CD4-positive, CD25-positive, alpha-beta regulatory T cell (primary cell): ENCODE measurements at places on chromosomes 7 and 10. TPM values are rescaled to one million over a fixed set of nuclear protein-coding genes. Genes with fewer than 3 reads are reported as not detected.
A peak's percentile ranks its signal among the peaks of the same experiment; 100 is the strongest.

GRCh38 chr7:45150199-45150598, 7.4 kb upstream of the RAMP3 start:
- no peak for DNase-seq

- DNase-seq: no peak
Measured at GRCh38 chr7:93921186-93921585, 349 bp upstream of the GNG11 start.

- no peak for DNase-seq
Measured at GRCh38 chr10:21334891-21335696, 190.4 kb downstream of the SKIDA1 start.

- DNase-seq: no peak
Measured at GRCh38 chr10:45526309-45526905, 146.2 kb downstream of the ZFAND4 start.

GRCh38 chr7:97819161-97819560, 53.0 kb downstream of the ASNS start:
- no peak for DNase-seq

DNA sequence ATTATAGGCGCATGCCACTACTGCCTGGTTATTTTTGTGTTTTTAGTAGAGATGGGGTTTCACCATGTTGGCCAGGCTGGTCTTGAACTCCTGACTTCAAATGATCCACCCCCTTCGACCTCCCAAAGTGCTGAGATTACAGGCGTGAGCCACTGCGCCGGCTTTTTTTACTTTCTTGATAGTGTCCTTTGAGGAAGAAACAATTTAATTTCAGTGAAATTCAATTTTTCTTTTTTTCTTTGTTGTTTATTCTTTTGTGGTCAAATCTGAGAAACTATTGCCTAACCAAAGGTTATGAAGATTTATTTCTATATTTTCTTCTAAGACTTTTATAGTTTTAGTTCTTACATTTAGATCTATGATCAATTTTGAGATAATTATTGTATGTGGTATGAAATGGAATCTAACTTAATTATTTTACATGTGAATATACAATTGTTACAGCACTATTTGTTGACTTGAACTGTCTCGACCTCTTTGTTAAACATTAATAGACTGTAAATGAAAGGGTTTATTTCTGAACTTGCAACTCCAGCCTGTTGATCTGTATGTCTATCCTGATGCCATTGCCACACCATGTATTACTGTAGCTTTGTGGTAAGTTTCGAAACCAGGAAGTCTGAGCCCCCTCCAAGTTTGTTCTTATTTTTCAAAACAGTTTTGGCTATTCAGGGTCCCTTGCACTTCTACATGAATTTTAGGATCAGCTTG, 19.8 kb upstream of the RASSF4 start:
- DNase-seq: no peak

- DNase-seq: no peak
Measured at GRCh38 chr10:112374724-112375541, 1.0 kb downstream of the ACSL5 start.

DNA sequence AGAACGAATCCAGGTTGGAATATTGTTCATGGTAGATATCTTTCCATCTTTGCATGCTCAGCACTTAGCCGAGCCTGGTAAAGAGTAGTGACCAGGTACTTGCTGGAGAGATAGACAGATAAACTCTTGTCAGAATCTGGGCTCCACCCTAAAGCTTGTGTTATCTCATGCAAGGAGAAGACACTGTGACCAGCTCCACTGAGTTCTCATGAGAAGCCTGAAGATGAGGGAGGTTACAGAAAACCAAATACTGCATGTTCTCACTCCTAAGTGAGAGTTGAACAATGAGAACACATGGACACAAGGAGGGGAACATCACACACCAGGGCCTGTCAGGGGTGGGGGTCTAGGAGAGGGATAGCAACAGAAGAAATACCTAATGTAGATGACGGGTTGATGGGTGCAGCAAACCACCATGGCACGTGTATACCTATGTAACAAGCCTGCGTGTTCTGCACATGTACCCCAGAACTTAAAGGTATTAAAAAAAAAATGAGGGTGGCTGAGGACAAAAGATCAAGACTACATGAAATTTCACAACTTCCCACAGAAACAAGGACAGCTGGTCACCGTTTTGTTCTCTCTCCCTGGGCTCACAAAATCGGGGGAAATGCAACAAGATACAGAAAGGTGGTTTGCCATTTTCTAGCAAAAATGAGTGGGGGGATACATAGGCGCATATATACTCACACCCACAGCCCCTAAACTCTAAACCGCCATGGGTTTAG, 17.4 kb downstream of the DLG5 start:
- no peak for DNase-seq

DNA sequence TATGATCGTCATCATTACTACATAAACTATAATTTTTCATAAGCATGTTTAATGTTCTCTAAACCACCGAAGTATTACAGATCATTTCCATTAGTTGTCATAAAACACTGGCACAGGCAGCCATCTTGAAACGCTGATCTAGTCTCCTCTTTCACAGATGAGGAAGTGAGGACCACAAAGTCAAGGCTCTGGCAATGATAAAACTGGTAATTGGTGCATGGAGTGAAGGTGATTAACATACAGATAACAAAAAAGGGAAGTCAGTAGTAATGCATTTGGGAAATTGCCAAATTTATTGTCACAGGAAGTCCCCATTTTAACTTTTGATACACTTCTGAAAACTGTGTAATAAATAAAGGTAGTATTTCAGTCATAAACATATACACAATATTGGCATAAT, 49.3 kb downstream of the FBXL13 start:
- DNase-seq: no peak

GRM3 gene
- polyA plus RNA-seq: not detected

DNA sequence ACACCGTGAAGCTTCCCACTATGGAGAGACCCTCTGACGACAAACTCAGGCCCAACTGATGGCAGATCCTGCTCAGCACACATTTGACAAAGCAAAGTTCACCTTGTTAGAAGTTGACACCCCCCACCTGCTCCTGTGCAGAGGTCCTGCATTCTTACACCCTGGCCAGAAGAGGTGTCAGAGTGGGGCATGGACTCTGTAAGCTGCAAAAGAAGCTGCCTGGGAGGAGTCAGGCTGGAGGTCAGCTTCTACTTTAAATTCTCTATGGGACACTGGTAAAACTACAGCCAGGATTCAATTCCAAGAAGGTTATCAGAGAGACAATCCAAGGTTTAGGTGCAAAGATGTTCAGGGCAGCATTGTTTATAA, 20.0 kb upstream of the TNS3 start:
- DNase-seq: no peak

DNA sequence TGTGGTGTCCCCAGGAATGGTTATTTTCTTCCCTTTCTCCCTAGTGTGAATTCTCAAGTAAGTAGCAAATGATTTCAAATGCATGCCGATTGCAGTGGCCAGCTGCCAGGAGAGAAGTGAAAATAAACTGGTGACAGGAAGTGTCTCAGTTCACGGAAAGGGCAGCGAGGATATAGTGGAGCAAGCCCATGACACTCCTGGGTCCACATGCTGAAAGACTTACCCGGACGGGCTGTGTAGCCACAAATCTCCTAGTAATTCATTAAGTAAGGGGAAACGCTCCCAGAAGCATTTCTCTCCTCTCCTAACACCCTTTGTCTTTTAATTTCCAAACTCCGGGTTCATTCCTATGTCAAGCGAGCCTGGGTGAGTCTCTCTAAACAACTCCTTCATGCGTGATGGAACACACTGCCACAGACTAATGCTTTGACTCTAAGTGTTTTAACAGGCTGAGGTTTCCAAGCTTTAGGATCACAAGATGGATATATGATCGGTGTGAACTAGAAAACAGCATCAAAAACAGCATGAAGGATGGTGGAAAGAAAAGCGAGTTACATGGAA, 125.6 kb downstream of the CYP26A1 start:
- no peak for DNase-seq

AKR1C2 gene
- polyA plus RNA-seq: not detected

GRCh38 chr7:67105377-67105776, 108.7 kb downstream of the TYW1 start:
- no peak for DNase-seq

GRCh38 chr10:49253340-49253906, 45.5 kb upstream of the C10orf71 start:
- DNase-seq: no peak

HBP1 gene
- polyA plus RNA-seq: 87.9 TPM

AIMP2 gene
- 36.1 TPM for polyA plus RNA-seq

TMEM184A gene
- polyA plus RNA-seq: not detected

OTUD1 gene
- polyA plus RNA-seq: 19.7 TPM

GRCh38 chr10:96606216-96606615, 19.4 kb upstream of the TM9SF3 start:
- no peak for DNase-seq

DNA sequence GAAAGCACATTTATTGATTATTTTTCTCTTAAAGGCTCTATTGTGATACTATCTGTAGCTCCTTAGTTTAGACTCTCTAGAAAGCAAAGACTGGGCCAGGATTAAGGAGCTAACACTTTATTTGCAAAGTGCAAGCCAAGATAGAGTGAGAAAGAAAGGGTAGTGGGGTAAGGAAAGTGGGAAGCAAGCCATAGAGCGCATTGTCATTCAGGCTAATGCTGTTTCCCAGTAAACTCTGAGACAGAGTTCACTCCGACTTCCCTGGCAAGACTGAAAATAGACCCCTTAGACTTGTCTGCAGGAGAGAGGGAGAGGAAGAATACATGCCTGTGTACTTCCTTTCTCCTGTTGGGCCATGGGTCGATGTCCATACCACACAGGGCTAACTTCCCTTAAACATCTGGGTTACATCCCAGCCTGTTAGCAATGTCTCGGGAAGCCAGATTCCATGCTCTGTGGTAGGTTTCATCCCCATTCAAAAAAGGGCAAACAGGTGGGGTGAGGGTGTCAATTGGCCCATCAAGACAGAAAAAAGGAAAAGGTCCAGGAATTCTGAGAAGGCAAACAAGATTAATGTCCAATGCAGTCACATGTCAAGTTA, 875.8 kb upstream of the CELF2 start:
- no peak for DNase-seq

GRCh38 chr7:128065872-128066271, 34.6 kb upstream of the LRRC4 start:
- DNase-seq: no peak

- DNase-seq: peak; percentile 43
Measured at GRCh38 chr7:135976312-135977006, 700 bp downstream of the MTPN start.

BMI1 gene
- 28.5 TPM for polyA plus RNA-seq
